ENCODE measurements at places on chromosomes 3 and 15. TPM values are rescaled to one million over a fixed set of nuclear protein-coding genes. Genes with fewer than 3 reads are reported as not detected.

Gene KCNMB3
- 1.2 TPM for total RNA-seq

Gene LRRC34
- 2.2 TPM for total RNA-seq

Gene LRRC31
- total RNA-seq = not detected

Gene MBNL1
- total RNA-seq = 188 TPM

Gene CRABP1
- not detected for total RNA-seq

Gene ROPN1
- not detected for total RNA-seq

Gene ARGFX
- total RNA-seq = not detected

Gene CACNA1D
- 0.09 TPM for total RNA-seq

Gene TLR9
- not detected for total RNA-seq

Gene LIPH
- 2.5 TPM for total RNA-seq

Gene ADGRG7
- not detected for total RNA-seq

Gene ISL2
- 0.47 TPM for total RNA-seq

Gene PLIN1
- 0.09 TPM for total RNA-seq
